Thymus (tissue), 14 donors: ENCODE measurements at places on chromosomes 12 and 14. TPM values are rescaled to one million over a fixed set of nuclear protein-coding genes. Genes with fewer than 3 reads are reported as not detected.
A peak's percentile ranks its signal among the peaks of the same experiment; 100 is the strongest.

DNA sequence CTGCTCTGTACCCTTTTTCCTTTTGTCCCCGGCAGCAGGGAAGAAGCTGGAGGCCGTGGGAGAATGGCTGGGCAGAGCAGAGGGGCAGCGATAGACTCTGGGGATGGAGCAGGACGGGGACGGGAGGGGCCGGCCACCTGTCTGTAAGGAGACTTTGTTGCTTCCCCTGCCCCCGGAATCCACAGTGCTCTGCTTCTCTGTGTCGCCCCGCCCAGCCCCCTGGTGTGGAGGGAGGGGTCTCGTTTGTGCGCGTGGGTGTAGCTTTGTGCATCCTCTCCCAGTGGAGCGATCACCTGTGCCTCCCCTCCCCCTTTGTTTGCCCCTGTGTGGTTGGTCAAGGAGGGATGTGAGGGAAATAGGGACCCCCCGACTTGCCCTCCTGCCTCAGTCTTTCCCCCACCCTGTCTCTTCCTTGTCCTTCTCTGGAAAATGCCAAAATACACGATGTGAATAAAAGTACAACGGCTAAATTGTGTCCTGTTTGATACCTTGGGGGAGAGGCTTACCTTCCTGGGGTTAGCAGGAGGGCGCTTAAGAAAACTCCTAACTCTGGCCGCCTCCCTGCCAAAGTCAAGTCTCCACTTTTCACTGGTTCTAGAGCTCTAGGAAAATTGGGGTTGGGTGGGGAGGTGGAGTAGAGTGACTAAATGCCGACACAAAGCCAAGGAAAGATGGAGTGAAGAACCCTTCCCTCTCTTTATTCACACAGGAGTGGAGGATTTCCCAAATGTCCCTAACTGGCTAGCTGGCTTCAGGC, 990 bp upstream of the TPI1 start:
- DNase-seq, result no peak

DNA sequence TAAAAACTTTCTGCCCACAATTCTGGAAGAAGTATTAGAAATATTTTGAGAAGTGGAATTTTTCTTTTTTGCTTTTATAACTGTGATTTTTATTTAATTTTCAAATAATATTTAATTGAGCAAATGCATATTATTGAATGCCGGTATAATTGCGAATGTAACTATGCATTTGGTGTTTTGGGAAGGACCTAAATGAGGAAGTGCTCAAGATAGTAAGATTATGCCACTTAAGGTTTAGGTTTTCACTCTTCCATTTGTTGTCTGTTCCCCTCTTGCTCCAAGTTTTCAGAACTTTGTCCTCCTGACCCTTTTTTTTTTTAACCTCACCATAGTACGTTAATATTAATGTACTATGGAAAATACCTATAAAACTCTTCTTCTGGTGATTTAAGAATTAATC, 85.8 kb downstream of the KIAA0586 start:
- DNase-seq, result no peak

Gene P2RX2
- polyA plus RNA-seq, result 2.5 TPM

DNA sequence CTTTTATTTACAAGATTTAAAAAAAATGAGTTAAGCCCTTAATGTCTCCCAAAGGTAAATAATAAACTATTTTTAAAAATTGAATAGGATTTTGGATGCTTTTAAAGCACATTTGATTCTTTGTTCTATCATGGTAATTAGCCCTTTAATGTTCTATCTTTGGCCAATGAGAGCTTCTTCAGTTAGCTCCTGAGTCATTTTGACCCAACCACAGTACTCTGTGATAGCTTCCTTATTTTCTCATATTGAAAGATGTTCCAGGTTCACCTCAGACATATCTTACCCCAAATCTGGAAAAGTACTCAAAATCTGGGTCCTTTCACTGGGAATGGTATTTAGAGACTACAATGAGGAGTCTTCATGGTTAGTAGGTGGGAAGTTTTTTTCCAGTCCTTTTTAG, 98.0 kb downstream of the MYRFL start:
- no peak for DNase-seq

DNA sequence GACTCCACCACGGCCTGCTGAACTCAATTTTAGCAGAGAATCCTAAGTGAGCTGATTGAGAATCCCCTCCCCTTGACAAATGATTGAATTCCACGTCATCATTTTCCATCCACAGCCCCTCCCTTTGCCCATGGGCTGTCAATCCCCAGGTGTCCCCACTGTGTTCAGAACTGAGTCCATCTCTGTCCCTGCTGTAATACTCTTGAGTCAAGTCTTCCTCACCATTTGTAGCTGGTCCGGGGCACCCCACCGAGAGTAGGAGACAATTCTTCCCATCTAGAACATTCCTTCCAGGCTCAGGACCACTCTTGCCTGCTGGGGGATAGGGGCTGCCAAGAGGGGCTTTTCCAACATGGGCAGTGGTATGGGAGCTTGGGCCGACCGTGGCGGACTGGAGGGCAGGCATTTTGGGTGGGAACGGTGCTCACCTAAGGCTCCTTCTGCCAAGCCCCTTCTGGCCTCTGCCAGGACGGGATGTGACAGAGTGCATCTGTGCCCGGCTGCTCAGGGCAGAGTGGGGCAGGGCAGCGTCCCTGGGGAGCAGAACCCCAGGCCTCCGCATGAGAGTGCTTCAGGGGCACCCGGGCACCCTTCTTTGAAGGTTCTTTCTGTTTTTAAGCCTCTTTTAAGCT, 218.1 kb upstream of the RTL1 start:
- no peak for DNase-seq

Gene TAS2R10
- polyA plus RNA-seq, result 0.21 TPM

DNA sequence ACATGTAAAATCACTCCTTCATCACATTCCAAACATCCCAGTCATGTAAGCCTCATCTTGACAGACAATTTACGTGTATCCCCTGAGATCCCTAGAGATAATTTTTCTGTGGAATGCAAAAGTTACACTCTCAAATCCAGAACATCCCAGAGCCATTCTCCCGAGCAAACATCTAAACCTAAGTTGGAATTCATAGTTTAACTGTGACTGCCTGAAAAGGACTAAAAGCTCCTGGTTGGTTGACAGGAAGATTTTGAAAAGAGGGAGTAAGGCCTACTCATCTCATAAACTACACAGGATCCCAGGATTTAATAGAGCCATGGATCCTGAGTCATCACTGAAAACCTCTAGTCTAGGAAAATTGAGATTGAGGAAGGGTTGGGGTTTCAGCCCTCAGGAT, 123.6 kb downstream of the SCN8A start:
- no peak for DNase-seq

DNA sequence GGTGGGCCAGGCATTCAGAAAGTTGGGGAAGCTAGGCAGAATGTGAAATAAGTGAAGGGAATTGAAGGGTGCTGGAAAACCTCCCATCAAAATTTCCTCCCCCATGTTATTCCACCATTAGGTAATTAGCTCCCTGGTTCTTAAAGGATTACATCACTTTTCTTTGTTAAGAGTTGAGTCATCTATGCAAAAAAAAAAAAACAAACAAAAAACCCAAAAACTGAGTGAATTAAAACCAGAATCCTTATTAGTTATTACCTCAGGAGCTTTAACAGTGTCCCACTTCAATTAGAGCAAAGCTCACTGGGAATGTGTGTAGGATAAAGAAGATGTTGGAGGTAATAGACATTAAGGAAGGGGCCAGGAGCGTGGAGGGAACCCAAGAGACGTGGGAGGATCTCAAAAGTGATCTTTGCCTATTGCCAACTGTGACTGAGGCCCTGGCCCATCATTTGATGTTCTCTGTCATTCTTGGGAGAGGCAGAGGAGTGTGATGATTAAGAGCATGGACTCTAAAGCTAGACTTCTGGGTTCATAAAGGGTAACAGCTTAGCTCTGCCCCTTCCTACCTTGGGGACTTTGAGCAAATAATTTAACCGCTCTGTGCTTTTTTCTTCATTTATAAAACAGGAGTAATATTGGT, 364.7 kb downstream of the APAF1 start:
- no peak for DNase-seq

Gene KRT5
- 1,023 TPM for polyA plus RNA-seq

DNA sequence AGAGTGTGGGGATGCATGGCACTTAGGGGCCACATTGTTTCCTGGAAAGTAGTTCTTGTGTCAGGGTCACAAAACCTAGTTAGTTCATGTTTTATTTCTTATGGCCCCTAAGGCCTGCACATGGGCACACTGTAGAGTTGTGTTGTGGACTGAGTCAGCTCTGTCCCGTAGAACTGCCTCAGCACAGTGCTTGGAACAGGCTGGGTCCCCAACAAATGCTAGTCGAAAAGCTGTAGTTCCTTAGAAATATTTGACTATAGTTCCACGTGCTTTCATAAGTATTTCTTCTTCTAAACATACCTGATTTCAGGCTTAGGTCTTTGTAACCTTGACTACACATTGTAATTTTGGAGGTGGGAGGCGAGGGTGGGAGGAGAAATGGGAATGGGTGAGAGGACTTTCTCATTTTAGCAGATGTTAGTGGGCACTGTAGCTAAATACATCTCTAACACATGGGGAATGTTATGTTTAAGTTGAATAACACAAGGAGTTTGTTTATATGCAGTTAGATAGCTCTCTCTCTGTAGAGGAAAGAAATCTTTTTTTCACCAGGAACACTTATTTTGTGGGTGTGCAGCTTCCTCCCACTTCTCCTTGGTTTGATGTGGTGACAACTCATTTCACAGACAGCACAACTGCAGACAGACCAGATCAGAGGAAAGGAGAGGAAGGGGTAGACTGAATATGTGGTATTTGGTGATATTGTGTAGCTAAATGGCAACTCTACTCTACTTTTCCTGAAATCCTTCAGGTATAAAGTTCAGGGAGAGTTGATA, 39.5 kb upstream of the DACT1 start:
- peak; percentile 75 for DNase-seq

DNA sequence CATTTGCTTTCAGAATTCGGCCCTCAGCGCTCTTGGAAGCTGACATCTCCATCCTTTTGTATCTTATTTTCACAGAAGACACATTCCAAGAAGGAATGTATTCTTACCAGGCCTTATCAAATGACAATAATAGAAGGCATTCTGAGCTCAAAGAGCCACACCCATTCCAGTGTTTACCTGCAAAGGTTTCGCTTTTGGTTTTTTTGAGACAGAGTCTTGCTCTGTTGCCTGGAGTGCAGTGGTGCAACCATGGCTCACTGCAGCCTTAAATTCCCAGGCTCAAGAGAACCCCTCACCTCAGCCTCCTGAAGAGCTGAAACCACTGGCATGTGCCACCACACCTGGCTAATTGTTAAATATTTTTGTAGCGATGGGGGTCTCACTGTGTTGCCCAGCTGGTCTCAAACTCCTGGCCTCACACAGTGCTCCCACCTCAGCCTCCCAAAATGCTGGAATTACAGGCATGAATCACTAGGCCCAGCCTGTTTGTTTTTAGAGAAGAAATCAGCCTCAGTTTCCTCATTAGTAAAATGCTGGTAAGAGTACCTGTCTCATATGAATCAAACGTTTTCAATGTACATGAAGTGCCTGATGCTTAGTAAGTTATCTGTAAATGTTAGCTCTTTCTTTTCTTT, 69.2 kb downstream of the SLC6A12 start:
- no peak for DNase-seq

DNA sequence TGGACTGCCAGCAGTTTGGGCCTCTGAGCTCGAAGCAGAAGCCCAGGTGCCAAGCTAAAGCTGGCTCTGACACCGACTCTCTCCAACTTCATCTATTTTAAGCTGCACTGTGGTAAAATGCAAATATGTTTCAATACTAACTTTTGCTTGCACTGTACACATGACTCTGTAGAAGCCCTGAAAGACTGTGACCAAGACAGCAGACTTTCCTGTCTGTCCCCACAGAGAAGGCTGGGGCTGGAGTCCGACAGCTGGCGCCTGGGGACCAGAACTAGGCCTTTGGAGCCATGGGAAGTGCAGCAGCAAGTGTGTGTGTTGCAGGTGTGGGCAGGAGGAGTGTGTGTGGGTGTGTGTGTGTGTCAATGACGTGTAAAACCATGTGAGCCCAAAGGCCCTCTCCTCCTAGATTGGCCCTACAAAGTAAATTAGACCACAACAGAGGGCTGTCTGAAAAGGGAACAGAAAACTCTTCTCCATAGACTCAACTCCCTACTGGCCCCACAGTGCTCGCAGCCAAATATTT, 16.4 kb upstream of the RAB35 start:
- DNase-seq, result no peak

Gene CDCA3
- 5.9 TPM for polyA plus RNA-seq

DNA sequence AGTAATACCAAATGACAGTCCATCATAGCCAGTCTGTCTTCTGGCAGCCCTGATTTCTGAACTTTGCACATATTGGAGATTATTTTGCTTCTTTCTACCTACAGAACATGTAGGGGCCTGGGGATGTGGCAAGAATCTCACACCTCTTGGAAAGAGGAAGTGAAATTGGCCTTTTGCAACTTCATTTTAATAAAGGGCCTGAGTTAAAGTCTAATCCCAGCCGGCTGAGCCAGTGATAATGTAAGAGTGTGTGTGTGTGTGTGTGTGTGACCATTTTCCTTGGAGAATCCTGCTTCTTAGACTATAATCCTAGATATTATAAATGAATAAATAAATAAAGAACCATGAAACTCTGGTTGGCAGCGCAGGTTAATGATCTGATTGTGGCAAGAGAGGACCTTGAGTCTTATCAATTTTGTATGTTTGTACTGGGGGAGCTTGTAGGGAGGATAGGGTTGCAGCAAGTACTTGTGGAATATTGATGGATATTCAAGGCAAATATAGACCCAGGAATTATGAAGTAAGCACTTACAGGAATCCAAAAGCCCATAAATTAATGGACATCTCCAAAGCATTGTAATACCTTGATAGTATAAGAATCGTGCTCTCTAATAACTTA, 233.2 kb upstream of the AMIGO2 start:
- DNase-seq, result no peak

- peak; percentile 84 for DNase-seq
Observed at GRCh38 chr14:99260587-99261551, 11.1 kb downstream of the BCL11B start.

DNA sequence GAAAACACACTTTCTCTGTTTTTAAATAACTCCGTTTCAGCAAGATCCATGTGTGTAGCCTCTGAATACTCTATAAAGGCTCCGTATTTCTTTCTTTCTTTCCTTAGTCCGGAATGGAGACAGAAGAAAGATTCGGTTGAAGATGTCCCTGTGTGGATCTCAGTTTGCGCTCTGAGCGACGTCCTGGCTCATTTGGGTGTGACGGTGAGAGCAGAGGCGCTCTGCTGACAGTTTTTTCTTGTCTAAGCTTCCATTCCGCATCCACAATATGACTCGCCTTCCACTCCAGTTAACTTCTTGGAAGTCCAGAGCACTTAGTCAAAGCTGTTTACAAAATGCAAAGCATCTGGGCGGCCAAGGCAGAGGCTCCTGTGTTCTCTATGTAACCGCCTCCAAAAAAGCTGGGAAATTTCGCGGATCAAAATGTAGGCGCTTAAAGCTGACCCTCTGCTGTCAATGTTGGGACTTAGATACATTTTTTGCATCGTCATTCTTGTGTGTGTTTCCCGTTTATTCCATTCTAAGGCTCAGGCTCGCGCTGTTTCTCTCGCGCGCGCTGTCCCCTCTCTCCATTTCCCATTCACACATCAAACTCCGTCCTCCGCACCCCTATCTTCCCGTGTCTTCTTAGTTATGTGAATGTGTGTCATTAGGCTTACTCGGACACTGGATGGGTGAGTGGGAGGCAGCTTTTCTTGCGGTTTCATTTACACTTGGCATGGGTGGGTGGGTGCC, 880 bp upstream of the FLRT2 start:
- DNase-seq, result no peak

- no peak for DNase-seq
Observed at GRCh38 chr14:95480109-95480886, 36.2 kb downstream of the SYNE3 start.

- no peak for DNase-seq
Observed at GRCh38 chr12:131749618-131750315, 38.9 kb downstream of the SFSWAP start.

Gene NUAK1
- polyA plus RNA-seq, result 4.3 TPM

Gene C12orf54
- polyA plus RNA-seq, result 3.5 TPM

Gene NKX2-8
- polyA plus RNA-seq, result 0.32 TPM

Gene CLEC1B
- 0.48 TPM for polyA plus RNA-seq
